ENCODE measurements at places on chromosomes 3 and 15. TPM values are rescaled to one million over a fixed set of nuclear protein-coding genes. Genes with fewer than 3 reads are reported as not detected.

MEGF11 gene
- total RNA-seq: 2.7 TPM

ELL3 gene
- 8.1 TPM for total RNA-seq

SPINT1 gene
- 144 TPM for total RNA-seq

TRIM71 gene
- 238 TPM for total RNA-seq

Data from WTC11 (cell line).